ENCODE measurements at places on chromosomes 7 and 10.

DNA sequence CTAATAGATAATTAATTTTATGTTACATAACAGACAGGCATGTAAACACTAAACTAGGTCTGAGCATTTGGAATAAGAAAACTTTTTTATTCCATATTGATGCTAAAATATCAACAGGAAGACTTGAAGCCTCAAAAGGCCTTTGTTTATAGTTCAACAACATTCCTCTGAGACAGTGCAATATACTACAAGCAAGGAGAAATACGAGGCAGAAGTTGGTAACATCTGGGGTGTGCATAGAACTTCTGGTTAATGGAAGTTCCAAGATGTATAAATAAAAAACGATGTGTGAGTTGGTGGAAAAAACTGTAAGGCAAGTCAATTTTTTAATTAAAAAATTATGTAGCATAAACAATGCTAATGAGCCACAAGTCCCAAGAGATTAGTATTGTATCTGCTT, 139.6 kb downstream of the SKAP2 start:
- DNase-seq = no peak

DNA sequence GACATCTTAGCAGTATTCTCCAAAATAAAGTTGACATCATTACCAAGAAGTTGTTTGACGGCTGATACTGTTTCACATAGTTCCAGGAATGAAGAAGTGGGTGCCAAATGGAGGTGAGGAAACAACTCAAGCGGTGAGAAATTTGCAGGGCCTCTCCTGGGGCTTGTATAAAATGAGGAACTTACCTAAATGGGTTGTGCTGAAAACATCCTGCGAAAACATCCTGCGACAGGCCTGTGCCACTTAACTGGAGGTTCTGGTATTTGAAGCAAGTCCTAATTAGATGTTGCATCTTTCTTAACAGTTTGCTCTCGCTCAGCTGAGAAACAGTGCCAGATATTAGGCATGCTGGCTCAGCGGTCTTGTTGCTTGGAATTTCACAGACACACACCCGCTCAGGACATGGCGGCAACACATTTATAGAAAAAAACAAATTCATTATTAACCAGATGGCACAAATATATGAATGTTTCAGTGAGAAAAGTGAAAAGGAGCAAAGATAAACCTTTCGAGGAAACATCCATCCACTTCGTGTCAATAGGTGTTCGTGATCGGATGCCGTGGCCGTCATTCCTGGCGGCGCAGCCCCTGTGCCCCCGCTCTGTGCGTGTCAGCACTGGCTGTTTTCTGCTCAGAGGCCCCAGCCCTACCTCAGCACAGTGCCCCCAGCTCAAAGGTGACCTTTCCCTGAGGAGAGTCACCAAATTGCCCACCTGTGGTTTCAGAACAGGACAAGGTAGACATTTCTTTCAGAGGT, 48.1 kb downstream of the CDC123 start:
- no peak for DNase-seq

DNA sequence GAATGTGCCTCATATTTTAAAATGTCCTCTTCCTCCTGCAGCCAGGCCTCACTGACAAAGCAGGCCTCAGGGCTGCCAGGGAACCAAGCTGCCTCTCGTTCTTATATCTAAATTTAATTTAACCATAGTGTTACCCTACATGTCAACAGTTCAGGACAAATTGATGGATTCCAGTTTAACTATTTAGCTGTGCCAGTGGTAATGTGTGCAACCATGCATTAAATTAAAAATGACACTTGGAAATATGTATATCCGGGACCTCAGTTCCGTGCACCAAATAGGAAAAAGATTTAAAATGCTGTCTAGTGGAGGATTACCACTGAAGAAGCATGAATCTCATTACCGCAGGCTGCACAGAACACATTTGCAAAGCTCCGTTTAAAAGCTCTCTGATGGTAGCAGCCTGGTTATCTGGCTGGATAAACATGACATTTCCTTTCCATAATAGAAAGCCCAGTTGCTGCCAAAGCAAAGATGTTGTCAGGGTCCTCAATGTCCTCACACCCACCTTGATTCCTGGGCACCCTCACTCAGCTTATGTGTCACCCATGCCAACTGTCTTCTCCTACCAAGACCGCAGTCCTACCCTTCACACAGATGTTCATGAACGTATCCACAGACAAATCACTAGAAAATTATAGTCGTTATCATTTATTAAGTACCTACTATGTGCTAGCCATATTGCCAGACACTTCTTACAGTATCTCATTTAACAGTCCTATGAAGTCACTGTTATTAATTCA, 73.3 kb upstream of the FRMD4A start:
- DNase-seq = no peak

GRCh38 chr10:102710609-102711008, 3.6 kb downstream of the ARL3 start:
- no peak for DNase-seq

GRCh38 chr7:30671793-30672465, 10.3 kb downstream of the CRHR2 start:
- no peak for DNase-seq

Measured in stimulated activated naive CD4-positive, alpha-beta T cell treated with Interleukin-2 at 50 U/mL for 16 hours (primary cell).